Tongue (tissue), 3 donors: ENCODE measurements at places on chromosomes 5 and 9. TPM values are rescaled to one million over a fixed set of nuclear protein-coding genes. Genes with fewer than 3 reads are reported as not detected.

DNA sequence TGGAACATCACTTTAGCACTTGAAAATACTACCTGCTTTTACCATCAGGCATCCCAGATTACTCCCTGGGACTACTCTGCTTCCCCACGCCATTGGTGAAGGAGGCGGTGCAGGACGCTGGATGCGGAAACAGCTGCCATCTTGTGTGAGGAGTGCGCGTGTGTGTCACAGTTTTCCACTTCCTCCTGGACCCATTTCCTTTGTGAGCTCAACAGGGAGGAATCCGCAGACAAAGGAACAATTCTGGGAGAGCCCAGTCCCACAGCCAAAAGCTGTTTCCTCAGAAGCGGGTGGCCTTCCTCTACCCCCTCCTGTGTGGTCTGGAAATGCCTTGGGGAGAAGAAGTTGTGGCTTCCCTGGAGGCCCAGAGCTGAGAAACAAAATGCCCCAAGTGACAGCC lies 16.8 kb downstream of the AFAP1L1 start:
- no peak for DNase-seq

DNA sequence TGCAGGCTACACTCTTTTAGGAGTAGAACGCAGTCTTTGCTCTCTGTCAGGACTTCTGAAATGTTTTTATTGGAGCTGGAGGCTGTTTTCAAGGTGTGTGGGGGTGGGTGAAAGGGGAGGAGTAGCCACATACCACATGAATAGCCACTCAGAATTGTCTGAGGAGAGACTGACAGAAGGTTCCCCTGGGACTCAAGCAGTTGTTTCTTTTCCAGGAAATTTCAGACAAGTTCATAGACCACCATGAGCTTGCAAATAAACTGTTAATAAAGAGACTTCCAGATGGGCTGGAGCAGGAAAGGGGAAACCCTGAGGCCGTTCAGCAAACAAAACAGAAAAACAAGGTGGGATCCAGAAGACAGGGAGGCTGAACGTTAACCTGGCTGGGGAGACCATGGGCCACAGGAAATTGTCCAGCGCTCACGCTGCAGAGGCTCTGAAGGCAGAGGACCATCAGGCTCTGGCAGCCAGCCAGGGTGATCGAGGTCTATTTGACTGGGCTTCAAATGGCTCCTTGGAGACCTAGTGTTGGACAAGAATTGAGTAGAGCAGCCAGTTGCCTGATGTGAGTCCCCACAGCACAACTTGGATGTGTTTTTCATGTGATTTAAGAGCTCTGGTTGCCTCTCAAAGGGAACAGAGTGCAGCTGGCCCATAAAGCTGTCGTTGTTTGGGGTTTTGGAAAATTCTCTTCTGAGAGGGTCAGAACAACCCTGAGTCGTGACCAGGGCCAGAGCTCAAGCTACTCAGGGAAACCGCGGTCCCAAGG lies 159.2 kb upstream of the RAI14 start:
- DNase-seq = peak; percentile 94

- DNase-seq = no peak
These were observed 73.1 kb upstream of the FST start for GRCh38 chr5:53407373-53407772.

The SIT1 gene
- total RNA-seq = not detected

DNA sequence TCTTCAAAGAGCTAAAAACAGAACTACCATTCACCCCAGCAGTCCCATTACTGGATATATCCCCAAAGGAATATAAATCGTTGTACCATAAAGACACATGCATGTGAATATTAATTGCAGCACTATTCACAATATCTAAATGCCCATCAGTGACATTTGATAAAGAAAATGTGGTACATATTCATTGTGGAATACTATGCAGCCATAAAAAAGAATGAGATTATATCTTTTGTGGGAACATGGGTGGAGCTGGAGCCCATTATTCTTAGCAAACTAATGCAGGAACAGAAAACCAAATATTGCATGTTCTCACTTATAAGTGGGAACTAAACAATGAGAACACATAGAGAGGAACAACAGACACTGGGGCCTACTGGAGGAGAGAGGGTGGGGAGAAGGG lies 38.7 kb downstream of the FCHO2 start:
- DNase-seq = no peak

DNA sequence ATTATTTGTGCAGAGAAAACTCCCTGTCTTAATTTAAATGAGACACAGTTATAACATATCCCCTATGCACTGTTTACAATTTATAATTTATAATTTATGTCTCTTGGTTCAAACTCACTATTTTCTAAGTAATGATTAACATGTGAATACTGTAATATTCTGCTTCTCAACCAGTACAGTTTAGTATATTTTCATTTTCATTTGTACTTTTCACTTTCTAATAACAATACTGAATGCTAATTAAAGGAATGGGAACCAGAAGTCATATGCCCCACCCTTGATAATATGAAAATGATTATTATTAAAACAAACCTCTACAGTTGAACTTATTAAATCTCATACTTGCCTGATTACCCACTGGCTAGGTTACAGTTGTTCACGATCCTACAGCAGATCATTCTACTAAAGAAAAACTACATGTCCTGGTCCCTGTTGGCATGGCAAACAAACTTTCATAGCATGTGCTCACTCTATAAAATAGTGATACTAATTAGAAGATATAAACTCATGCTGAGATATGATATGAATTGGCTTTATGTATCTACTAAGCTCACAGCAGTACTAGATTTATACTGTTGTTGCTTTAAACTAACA lies 66.4 kb downstream of the POU5F2 start:
- no peak for DNase-seq

The ARHGEF28 gene
- total RNA-seq = 22.0 TPM

The PKD2L2 gene
- 1.9 TPM for total RNA-seq

The C9orf153 gene
- not detected for total RNA-seq

The HSPA4 gene
- total RNA-seq = 94.4 TPM

The UGT3A2 gene
- 0.21 TPM for total RNA-seq

The TSSK1B gene
- total RNA-seq = not detected

DNA sequence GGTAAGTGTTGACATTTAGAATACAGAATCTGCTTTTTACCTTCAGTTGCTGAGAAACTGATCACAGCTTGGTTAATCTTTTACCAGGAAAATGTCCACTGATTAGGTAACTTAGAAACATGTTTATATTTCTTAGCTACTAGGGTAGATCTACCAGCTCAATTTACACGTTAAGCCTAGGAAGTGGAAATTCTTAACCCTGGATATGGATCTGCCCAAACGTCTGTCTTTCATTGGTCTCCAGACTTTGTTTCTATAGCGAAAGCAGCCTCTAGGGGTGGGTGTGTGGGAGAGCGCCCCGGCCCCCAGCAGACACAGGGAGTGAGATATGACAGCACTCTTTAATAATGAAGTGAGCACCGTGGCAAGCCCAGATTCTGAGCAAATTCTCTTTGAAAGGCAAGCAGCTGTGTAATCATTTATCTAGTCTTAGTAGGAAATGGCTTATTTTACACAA lies 141.6 kb upstream of the ZNF608 start:
- DNase-seq = peak; percentile 46

- DNase-seq = no peak
These were observed 109.8 kb upstream of the ST8SIA4 start for GRCh38 chr5:101012880-101013279.
